ENCODE measurements at places on chromosomes 3 and 15.

DNA sequence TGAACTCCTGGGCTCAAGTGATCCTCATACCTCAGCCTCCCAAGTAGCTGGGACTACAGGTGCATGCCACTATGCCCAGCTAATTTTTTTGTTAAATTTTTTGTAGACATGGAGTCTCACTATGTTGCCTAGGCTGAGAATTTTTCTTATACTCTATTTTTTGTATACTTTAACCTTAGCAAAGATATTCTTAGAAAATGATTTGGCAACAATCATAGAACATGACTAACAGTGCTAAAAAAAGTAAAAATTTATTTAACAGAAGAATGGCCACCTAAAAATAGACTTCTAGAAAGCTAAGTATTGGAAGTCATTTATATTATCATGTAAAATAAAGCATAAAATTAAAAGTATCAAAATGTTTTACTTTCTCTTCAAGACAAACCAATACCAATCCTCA is 322.3 kb downstream of the PLCL2 start:
- DNase-seq, result no peak

GRCh38 chr3:8421267-8421666 is 80.4 kb upstream of the LMCD1 start:
- no peak for DNase-seq

DNA sequence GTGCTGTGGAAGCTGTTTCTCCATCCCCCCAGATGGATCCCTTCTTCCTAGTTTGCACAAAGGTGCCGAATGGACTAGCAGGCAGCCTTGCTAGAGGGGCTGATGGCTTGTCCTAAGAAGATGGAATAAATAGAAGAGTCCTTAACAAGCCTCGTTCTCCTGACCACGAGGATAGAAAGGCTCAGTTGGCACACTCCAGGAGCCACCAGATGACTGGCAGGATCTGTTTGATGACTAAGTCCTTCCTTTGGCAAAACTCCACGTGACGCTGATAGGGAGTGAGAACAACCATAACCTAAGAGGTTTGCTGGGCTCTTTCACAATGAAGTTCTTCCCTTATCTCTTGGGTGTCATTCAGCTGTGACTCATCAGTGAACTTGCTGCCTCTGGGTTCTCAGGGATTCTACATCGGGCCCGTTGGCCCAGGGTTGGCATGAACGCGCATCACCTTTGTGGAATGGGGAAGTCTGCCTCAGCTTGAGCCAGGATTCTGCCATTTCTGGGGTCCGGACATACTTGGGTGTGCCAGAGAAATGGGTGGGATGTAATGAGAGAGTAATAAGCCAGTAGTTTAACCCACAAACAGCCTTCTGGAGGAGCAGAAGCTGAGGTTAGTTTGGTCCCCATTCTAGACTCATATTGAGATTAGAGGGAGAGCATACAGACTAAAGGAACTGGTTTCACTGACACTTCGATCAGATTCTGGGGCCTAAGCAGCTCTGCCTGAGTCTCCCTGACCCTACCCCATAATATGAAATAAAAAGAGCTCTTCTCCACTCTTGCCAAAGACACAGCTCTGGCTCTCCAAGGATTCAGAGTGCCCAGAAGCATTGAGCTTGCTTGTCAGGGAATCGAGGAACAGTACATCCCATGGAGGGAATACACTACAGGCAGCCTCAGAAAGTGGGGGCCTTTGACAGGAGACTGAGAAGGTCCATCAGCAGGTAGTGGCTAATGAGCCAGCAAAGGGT is 2.0 kb upstream of the MELTF start:
- DNase-seq, result peak; percentile 49

DNA sequence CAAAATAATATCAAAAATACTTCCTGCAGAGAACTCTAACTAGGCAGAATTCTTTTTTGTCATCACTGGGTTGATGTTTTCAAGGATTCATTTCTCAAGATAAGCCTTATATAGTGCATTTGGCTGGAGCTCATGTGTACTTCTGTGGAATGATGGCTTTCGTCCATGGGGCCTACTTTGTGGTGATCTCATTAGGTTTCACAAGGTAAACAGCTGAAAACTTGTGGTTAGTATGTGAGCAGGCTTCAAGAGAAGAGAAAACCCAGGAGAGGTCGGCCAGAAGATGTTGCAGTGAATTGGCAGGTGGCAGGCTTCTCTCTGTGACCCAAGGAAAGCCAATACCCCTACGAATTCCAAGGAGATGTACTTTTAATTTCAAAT is 121.4 kb upstream of the PHLDB2 start:
- no peak for DNase-seq

DNA sequence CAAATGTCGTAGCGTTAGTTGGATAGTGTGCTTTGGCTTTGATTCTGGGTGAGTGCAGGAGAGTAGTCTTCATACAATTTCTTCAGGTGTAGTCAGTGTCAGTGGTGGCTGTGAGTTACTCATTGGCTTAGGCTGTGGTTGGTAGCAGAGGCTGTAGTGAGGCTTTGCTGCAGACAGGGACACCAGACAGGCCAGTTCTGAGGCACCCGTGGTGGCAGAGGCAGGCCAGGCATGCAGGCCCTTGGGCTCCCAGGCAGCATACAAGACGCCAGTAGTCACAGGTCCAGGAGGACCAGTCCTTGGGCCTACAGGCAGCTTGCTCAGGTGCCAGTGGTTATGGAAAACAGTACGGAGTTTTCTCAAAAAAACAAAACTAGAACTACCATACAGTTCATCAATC is 61.3 kb downstream of the DMXL2 start:
- DNase-seq, result no peak

DNA sequence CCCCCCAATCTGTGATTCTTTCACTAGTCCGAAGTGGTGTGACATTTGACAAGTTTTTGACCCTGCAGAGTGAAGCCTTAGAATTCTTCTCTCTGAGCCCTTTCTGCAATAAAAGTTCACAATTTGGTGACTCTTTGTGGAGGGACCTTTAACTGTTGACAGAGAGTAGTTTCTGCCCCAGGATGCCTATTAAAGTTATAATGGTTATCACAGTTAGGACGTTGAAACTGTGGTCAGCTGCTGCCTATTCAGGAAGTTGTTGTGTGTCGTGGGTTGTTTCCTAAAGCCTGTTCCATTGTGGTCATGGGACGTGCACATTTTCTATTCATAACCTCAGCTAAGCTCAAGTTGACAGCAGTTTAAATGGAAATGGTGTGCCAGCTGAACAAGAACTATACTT is 274.5 kb downstream of the NEK10 start:
- DNase-seq, result no peak

- no peak for DNase-seq
These were observed 225.0 kb upstream of the ATP11B start for GRCh38 chr3:182568261-182568660.

DNA sequence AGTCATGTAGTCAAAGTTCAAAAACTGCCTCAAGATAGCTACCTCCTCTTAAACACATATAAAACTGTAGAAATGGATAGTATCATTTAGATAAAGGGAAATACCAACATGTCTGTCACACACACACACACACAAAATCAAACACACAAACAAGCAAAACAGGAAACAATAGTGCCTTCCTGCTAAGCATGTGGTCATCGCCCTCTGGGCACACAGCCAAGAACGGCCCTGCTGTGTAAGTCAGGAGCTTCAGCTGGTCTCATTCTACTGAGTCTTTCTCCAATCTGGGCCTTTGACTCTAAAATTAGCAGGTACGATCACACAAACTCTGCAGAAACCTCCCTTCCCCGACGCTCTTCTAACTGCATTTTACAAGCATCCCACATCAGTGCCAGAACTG is 272.2 kb upstream of the CHRNA7 start:
- peak; percentile 96 for DNase-seq

- DNase-seq, result no peak
These were observed 56.5 kb upstream of the FNDC3B start for GRCh38 chr3:171982828-171983227.

DNA sequence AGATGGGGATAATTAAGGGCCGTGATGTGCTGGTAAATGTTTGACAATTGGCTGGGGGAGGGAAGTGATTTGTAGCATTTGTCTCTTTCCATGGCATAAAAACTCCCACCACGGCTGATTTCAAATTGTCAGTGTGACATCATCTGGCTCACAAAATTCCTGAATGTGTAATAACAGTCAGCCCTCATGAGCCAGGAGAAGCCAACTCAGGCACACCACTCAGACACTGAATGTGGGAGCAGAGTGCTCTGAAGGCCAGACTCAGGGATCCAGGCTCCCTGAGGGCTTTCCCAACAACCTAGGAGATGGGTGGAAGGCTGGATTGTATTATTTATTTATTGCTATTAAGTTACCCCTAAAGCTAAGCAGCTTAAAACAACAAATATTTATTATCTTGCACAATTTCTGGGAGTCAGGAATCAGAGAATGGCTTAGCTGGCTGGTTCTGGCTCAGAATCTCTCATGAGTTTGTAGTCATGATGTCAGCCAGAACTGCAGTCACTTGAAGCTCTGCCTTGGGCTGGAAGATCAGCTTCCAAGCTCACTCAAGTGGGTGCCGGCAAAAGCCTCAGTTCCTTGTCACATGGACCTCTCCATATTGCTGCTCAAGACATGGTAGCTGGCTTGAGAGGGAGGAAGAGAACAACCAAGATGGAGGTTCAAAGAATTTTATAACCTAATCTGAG is 6.5 kb upstream of the CPEB1 start:
- no peak for DNase-seq

DNA sequence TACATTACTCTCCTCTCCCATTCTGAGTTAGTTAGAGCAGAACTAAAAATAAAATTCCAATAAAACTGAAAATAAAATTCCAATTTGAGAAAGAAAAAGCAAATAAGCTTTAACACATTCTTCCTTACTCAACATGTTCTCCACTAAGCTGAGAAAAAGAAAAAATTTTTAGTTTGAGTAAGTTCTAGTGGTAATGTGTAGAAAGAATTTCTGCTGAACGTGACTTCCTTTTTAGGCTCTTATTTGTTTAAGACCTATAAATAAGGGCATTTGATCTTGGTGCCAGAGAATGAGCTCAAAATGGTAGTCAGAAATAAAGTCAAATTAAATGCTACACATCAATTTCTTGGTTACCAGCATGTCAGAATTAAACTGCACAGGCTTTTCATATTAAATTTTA is 57.6 kb upstream of the ABHD10 start:
- DNase-seq, result no peak

DNA sequence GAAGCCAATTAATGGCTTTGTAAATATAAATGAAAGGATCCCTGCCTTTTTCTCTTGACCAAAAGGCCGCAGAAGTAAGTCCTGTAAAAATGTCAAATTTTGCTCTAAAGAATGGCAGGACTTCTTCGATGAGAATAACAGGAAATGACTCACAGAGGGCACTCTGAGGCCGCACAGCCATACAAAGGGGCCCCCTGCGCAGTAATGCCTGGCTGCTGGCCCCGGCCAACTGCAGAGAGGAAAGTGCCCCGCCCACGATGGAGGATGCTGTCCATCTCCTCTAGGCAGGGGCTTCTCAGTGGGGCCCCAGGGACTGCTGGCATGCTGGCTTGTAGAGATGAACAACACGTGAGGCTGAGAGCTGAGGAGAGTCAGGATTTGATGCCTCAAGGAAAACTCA is 18.1 kb upstream of the SCN10A start:
- DNase-seq, result no peak

- no peak for DNase-seq
These were observed 155.6 kb upstream of the STT3B start for GRCh38 chr3:31377045-31377642.

GRCh38 chr3:3031326-3031725 is 78.8 kb downstream of the IL5RA start:
- no peak for DNase-seq

- DNase-seq, result no peak
These were observed 14.9 kb downstream of the NME9 start for GRCh38 chr3:138314751-138315150.

DNA sequence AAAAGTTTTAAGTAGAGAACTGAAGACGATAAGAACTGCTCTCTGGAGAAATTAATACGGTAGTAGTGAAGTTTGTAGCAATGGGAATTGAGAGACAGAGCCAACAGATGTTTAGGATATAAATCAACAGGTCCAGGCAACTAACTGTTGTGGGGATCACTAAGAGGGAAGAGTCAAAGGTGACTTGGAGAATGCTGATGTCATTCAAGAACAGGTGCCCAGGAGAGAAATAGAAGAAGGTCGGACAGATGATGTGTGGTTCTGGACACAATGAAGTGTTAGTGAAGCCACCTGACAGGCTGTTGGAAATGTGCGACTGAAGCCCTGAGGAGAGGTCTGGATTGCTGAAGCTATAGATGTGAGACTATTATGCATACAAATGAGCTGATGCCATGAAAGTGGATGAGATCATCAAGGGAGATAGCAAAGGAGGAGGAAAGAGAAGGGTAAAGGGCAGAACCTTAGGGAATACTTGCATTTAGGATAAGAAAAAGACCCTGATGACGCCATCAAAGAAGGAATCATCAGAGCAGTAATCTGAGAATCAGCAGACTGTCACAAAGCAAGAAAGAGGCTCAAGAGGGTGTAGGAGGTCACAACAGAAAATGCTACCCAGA is 183.7 kb downstream of the FRMD5 start:
- no peak for DNase-seq

- DNase-seq, result no peak
These were observed 201.4 kb downstream of the PLOD2 start for GRCh38 chr3:145959457-145960088.

DNA sequence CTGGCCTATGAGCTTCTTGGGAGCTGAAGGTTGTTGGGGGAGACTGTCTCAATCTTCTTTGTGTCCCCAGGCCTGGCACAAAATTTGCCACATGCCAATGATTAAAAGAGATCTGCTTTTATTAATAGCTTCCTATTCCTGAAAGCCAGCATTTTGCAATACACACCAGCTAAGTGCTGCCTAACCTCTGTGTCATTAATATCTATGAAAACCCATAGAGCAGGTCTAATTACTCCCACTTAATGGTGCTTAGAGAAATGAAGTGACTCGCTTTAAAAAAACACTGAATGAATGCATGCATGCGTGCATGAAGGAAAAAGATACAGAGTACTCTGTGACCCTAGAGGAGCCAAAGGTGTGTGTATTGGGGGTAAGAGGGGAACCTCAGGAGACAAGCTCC is 55.0 kb downstream of the SLC6A1 start:
- DNase-seq, result no peak

DNA sequence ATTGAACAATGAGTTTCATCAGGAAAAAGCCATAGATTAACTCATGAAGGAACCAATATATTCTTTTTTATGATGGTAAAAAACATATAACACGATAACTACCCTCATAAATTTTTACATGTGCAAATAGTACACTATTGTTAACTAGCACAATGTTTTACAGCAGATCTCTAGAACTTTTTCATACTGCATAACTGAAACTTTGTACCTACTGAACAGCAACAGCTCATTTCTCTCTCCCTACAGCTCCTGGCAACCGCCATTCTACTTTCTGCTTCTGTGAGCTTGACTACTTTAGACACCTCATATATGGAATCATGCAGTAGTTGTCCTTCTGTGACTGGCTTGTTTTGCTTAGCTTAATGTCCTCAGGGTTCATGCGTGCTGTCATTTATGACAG is 235.4 kb downstream of the NFKBIZ start:
- DNase-seq, result no peak

GRCh38 chr3:16145176-16145575 is 29.3 kb upstream of the GALNT15 start:
- DNase-seq, result no peak
